ENCODE measurements at places on chromosomes 6 and 20.

DNA sequence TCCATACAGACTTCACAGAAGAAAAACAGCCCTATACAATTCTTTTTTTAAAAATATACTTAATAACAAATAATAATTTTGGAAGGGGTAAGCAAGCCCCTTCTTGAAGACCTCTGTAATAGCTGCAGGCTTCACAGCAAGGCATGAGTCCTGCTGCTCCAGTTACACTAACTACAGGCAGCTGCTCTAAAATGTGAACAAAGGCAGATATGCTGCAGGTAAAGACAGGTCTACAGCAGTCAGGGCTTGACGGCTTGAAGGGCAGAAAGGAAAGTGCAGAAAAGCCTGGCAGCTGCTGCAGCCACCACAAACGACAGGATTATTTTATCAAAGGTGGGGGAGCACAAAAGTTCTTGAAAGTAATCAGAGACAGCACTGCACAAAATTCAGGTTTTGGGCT is 11.3 kb downstream of the FAXC start:
- no peak for DNase-seq

DNA sequence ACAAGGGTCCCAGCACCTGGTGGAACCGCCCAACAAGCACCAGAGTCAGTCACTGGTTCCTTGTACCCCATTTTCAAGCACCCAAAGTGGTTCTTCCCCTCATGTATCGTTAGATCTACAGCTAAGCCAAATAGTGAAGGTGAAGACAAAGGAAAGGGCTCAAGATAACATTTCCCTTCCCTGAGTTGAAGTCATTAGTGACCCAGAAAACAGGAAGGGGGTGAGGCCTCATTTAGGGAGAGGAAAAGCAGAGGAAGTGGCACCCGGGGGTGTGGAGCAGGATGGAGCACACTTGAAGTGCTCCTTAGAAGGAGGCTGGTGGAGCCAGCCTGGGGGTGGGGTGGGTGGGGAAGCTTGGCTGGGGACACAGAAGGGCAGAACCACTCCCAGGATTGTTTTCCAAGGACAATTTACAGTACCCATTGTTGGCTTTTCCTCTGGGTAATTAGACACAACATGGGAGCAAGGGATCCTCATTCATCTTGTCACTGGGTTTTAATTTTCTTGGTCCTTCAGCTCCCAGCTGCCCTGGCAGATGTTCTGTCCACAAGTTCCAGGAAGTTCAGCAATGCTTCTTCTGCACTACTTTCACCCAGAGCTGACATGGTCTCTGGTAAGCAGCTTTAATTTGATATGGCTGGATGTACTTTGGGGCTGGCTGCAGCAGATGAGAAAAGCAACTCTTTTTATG is 73.3 kb upstream of the CD93 start:
- no peak for DNase-seq

GRCh38 chr6:52510213-52510562 is 66.7 kb downstream of the TRAM2 start:
- no peak for DNase-seq

DNA sequence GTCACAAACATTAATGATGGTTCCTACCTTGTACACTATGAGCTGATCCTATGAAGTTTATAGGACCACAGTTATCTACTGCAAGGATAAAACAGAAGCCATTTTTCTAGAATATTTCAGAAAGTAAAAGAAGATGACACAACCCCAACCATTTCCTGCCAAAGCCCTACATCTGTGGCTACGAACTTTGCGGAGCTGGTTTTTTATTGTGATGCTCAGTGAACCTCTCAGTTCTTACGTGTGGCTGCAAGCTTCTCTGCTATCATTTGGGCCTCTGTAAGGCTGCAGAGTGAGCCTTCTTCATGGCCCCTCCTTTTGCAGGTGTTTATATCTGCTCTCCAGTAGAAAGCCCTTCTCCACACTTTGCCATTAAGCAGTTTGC is 17.8 kb upstream of the TAGAP start:
- DNase-seq: no peak

DNA sequence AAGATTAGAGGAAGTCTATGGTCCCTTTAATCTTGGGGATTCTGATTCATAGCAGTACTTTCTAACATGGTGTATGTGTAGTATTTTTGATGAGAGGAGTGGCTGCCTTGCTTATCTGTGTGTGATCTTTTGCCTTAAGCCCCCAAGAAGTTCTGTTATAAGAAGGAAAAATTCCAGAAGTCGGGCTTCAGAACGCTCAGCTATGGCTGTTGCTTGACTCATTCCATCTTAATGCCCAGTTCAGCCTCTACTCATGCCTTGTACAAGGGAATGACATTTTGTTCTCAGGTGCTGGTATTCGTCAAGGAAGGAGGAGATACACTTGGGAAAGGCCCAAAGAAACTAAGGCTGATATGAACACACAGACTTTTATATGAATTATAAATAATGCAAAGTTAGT is 713.0 kb upstream of the MARCKS start:
- DNase-seq: no peak

DNA sequence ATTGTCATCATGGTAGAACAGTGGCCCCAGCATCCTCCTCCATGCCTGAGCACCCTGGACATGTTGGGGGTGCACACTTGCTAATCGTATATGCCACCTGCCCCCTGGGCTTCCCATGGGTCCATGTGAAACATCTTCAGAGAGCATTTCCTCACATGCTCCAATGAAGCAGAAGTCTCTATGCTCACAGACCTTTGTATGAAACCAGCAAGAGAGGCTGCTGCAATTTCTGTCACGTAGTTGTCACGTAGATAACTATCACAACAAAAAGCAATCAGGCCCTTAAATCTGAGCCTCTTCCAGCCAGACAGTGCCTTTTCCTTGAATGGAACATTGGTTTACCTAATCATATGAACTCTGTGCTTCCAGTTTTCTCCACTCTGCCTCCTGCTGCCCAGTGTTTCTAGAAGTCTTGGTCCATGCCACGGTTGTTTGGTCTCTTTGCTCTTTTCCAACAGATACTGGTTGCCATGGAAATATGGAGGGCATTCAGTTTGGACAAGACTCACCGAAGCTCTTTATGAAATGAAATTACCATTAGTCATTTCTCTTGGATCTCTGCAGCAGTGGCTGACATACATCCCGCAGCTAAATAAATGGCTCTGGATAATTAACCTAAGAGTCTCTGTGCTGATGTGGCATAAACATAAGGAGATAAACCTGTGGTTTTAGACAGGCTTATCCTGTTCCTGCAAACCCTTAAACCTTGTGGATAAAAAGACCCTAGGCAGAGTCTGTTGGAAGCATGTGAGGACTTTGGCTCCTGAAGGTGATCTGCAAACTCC is 172.8 kb upstream of the SYNDIG1 start:
- DNase-seq: no peak

GRCh38 chr6:51571168-51571567 is 516.2 kb downstream of the PKHD1 start:
- no peak for DNase-seq

DNA sequence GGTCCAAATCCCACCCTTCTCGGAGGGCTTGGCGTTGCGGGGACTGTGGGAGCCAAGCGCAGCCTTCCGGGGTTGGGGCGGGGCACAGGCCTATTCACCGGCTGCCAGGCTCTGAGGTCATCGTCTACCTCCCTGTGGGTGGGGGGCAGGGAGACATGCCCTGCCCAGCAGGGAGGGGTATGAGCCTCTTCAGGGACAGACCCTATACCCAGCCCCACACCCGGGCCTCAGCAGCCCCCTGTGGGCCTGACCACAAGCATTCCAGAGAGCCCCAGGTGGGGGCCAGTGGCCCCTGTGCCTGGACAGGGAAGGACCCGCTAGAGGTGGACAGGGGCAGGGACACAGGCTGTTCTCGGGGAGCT is 11.6 kb downstream of the LAMA5 start:
- no peak for DNase-seq

GRCh38 chr6:108165714-108166663 is at the start of gene NR2E1:
Gene NR2E1, plus strand, starts transcription at chr6:108166022. Its CDS starts 744 bp downstream, at chr6:108166766.
- no peak for DNase-seq

DNA sequence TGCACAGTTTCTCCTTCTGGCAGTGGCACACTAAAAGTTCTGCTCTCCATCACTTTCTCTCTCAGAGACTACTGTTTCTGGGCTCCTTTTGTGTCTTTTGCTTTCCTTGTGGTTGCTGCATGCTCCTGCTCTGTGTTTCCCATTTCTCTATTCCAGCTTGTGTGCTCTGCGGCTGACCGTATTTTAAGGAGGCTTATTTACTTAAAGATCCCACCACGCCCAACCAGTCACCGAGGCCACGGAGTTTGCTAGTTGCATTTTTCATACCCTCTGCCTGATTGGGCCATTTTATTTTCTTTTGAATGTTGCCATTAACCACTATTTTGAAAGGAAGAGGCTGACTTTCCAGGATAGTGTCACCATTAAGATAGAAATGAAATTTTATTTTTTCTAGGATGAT is 626.4 kb upstream of the MMS22L start:
- DNase-seq: no peak

DNA sequence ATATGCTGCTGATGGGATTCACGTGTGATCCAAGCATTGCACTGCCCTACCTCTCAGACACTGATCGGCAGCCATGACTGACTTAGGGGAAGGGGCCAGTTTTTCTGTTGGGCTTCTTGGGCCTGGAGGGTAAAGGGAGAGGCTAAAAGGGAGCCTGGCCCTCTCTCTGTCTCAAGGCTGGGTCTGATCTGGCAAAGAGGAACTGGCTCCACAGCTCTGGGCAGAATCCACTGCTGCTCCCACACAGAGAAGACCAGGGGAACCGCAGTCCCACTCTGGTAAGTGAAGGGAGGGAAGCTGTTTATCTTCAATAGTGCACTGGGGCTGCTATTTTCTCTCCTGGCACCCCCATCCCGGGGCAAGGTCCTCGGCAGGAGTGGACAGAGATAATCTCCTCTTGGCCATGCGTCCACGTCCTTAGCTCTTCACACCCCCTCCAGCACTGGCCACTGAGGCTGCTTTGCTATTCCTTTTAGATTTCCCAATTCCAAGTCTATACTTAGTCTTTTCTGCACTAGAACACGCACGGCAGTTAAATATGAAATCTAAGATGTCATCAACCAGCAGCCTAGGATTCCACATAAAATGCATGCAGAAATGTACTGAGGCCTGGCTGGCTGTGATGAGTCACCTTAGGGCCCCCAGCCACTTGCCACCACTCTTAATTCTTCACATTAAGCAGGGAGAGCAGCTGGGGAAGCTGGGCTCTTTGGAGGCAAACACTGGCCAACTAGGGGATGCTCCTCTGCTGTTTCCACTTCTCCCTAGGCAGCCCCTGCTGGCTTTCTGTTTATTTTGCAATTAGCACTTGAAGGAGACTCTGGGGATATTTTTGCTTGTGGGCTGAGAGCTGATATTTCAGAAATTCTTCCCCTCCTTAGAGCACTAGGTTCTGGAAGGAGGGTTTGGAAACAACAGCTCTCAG is 87.8 kb upstream of the ARMC2 start:
- no peak for DNase-seq

DNA sequence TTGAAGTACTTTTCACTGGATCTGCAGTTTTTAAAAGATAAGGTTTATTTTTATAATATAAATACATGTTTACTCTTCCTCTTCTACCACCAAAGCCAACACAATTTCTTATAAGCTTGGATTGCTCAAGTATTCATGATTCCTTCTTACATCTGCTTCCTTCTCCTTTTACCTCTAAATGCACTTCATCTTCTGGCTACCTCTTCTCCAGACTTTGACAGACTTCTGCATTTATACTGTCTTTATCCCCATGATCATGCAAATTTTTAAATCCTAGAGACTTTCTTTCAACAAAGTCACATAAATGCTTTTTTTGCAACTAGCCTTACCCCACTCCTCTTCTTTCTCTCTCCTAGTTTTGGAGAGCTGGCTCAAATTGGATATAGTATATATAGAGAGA is 142.9 kb downstream of the TFAP2B start:
- no peak for DNase-seq

GRCh38 chr20:57022306-57022705 is 244.1 kb downstream of the BMP7 start:
- no peak for DNase-seq

DNA sequence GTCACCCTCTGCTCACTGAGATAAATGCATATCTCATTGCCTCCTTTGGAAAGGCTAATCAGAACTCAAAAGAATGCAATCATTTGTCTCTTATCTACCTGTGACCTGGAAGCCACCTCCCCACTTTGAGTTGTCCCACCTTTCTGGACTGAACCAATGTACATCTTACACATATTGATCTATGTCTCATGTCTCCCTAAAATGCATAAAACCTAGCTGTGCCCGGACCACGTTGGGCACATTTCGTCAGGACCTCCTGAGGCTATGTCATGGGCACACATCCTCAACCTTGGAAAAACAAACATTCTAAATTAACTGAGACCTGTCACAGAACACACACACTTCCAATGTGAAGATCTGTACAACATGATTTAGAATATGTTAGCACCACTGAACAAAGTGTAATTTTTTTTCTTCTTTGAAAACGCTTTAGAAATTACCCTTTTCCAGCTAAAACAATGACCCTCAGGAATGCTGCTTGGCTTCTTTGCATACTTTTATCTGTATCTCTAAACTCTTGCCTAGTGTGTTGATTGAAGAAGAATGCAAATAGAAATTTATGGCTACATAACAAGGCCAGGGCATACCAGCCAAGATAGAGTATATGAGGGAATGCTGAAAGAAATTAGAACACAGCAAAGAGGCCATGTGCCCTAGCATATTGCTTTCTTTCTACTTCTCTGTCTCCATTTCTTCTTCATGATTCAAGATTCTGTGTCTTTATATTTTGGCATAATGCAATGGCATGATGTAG is 84.6 kb upstream of the DST start:
- DNase-seq: no peak

DNA sequence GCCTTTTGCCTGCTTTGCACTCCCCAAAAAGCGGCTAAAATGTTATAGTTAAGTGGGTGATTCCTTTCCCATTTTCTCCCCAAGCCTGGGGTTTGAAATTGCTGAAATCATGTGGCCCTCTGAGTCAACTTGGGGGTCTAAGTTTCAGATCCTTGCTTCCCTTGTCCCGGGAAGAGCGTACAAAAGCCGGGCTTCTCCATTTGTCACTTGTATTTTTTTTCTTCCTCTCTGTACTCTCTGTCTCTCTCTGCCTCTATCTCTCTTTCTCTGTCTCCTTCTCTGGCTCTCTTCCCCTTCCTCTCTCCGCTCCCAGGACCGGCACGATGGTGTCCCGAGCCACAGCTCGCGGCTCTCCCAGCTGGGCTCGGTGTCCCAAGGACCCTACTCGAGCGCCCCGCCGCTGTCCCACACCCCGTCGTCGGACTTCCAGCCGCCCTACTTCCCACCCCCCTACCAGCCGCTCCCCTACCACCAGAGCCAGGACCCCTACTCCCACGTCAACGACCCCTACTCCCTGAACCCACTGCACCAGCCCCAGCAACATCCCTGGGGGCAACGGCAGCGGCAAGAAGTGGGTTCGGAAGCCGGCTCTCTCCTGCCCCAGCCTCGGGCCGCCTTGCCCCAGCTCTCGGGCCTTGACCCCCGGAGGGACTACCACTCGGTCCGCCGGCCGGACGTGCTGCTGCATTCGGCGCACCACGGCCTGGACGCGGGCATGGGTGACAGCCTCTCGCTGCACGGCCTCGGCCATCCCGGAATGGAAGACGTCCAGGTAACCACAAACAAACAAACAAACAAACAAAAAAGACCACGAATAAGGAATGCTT is 4.6 kb downstream of the TFAP2B start:
- no peak for DNase-seq

DNA sequence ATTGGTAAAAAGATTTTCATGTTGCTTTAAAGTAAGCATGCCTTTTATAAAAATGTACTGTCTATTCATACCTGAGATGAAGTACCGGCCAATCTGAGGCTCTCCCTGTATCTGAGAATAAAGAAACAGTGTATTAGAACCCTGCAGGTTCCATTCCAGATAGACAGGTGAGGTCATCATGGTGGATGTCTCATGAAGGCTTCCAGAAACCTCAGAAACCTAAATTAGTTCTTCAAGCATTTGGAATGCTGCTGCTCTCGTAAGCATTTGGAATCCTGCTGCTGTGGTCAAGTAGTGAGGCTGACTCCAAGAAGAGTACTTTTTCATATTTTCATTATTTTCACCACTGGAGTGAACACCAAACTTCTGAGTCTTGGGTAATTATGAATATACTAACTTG is 642.3 kb downstream of the MAFB start:
- DNase-seq: no peak
